ENCODE measurements at places on chromosomes 12 and 14.

DNA sequence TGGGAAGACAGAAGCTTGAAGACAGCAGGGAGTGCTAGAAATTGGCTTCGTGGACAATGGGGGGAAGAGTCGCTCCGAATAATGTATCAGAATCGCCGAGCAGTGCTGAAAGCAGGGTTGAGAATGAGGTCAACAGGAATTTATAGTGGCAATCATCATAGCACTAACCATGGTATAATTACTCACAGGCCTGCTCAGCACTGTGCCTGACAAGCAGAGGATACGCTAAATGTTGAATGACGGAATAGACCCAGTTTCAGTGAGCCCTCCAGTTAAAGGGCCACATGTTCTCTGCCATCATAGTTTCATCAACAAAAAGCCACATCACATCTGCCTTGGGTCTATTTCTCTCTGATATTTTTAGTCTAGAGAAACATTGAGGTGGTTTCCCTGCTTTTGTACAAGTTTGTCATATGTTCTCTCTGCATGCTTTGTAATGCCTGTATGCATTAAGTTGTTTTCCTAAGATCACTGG, 130.3 kb upstream of the EGLN3 start:
- DNase-seq = peak; percentile 60

GRCh38 chr14:32900547-32900946, 38.1 kb upstream of the NPAS3 start:
- DNase-seq = no peak

DNA sequence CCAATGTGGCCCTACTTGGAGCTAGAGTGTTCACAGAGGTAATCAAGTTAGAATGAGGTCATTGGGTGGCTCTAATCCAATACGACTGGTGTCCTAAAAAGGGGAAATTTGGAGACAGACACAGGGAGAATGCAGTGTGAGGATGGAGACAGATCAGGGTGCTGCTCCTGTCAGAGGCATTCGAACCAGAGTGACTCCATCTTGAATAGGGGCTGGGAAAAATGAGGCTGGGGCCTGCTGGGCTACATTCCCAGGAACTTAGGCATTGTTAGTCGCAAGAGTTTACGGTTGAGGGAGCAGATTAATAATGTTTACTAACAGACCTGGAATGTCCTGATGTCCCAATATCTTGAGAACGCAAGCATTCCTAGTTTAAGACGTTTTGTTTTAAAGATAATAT, 20.2 kb downstream of the TNFAIP2 start:
- DNase-seq = peak; percentile 44

GRCh38 chr12:6195665-6196535, 4.3 kb upstream of the CD9 start:
- DNase-seq = peak; percentile 81

- DNase-seq = no peak
Measured at GRCh38 chr12:68065687-68066086, 76.4 kb downstream of the IFNG-AS1 start.

GRCh38 chr12:66239295-66239694, 50.3 kb downstream of the IRAK3 start:
- DNase-seq = no peak

GRCh38 chr14:64696355-64696857, 7.8 kb upstream of the PLEKHG3 start:
- DNase-seq = no peak

GRCh38 chr12:55633151-55633550, 3.5 kb upstream of the OR10P1 start:
- no peak for DNase-seq

DNA sequence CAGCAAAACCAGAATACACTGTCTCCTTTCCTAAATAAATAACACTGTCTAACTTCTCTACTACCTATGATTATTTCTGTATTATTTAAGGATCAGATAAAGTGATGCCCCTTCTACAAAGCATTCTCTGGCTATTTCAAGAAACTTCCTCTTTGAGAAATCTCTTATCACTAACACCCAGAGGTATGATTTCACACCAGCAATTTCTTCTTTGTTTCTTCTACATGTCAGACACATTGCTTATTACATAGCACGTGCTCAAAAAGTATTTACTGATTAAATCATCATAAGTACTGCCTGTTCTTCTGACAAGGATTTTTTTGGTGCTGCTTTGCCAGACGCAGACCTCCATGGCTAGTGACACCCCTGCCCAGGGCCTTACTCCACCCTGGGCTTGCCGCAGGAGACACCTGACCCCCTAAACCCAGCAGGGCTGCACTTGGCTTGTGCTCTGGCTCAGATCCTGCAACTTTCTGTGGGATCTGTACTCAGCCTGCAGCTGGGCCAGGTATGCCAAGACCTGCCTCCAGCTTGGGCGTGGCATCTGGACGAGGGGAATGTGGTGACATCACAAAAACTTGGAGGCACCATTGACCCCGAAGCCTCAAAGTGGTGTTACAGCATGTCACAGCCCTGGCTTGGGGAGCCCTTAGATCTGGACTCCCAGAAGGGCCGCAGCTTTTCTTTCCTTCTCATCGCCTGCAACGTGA, 15.4 kb upstream of the HIGD1C start:
- no peak for DNase-seq

DNA sequence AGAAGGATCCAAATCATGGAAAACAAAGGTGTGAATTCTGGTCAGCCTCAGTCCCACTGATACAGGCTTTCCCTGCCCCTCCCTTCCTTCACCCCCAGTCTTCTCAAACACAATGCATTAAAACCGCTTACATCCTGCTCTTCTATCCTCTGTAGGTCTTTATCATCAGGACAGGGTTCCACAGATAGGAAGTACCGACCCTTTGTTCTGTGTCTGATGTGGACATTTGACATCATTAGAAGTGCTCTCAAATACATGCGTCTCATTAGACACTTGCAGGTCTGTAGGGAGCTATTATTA, 339 bp downstream of the EDDM3B start:
- DNase-seq = no peak

- DNase-seq = no peak
Measured at GRCh38 chr14:50059763-50060616, 56.4 kb downstream of the VCPKMT start.

- DNase-seq = peak; percentile 22
Measured at GRCh38 chr14:59394268-59394667, 70.9 kb downstream of the GPR135 start.

GRCh38 chr14:20632448-20632830, 9.1 kb downstream of the OR6S1 start:
- no peak for DNase-seq

Measured in foreskin fibroblast (primary cell).